ENCODE measurements at places on chromosomes 11 and 22.
A peak's percentile ranks its signal among the peaks of the same experiment; 100 is the strongest.

GRCh38 chr11:40235841-40236240 is 1223.6 kb downstream of the LRRC4C start:
- no peaks in the 10 kb centered on the region for H3K36me3 ChIP-seq
- H3K4me1 ChIP-seq = peaks cover 2% of the 10 kb centered on the region
- H3K27me3 ChIP-seq = no peaks in the 10 kb centered on the region
- H3K27ac ChIP-seq = no peak overlapping the region

GRCh38 chr11:128961645-128962044 is 19.0 kb upstream of the TP53AIP1 start:
- no peaks in the 10 kb centered on the region for H3K36me3 ChIP-seq
- peaks cover 26% of the 10 kb centered on the region for H3K4me1 ChIP-seq
- no peak overlapping the region for H3K4me3 ChIP-seq
- peak; percentile 4 for DNase-seq
- H3K27ac ChIP-seq = no peak overlapping the region
- no peaks in the 10 kb centered on the region for H3K27me3 ChIP-seq

DNA sequence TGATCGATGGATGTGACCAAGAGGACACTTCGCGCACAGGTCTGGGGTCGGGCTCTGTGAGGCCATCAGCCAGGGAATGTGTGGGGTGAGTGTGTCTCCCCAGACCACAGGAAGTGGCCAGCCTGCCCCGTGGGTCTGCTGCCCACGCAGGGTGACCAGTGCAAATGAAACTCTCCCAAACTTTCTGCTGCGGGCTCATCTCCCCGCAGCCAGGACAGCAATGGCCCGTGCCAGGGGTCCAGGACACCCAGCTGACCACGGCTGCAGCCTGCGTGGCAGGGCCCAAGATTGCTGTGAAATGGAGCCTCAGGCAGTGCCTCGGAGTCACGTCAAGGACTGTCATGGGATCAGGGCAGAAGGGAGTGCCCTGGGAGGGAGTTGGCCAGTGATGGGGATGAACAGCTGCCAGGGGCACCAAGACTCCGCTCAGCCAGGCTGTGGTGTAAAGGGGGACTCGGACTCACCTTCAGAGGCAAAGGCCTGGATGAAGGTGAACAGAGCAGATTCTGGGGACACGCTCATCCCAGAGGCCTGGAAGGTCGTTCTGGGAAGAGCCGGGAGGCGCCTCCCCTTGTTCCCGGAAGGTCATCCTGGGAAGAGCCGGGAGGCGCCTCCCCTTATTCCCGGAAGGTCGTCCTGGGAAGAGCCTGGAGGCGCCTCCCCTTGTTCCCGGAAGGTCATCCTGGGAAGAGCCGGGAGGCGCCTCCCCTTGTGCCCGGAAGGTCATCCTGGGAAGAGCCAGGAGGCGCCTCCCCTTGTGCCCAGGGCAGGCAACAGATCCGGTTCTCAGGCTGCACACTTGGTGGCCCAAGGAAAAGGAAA is 252.6 kb downstream of the BRD1 start:
- H3K4me1 ChIP-seq = no peaks in the 10 kb centered on the region
- no peaks in the 10 kb centered on the region for H3K27me3 ChIP-seq
- no peak overlapping the region for H3K4me3 ChIP-seq
- no peak overlapping the region for H3K27ac ChIP-seq
- no peaks in the 10 kb centered on the region for H3K36me3 ChIP-seq

DNA sequence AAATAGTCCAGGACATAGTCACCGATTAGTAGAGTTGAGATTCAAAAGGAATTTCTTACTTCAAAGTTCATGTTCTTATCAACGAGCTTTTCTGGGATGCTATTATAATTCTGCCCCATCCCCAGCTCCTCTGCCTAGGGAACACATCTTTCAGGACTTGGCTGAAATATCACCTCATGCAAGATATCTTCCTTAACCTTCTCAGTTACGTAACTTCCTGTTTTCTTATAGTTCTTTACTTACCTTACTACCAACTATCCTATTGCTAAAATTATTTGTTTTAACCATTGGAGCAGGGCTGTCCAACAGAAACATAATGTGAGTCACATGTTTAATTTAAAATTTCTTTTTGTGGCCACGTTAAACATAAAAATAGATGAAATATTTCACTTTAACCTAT is 2.3 kb downstream of the NARS2 start:
- no peak overlapping the region for H3K27ac ChIP-seq
- no peaks in the 10 kb centered on the region for H3K4me1 ChIP-seq
- H3K27me3 ChIP-seq = no peaks in the 10 kb centered on the region
- H3K36me3 ChIP-seq = no peaks in the 10 kb centered on the region

DNA sequence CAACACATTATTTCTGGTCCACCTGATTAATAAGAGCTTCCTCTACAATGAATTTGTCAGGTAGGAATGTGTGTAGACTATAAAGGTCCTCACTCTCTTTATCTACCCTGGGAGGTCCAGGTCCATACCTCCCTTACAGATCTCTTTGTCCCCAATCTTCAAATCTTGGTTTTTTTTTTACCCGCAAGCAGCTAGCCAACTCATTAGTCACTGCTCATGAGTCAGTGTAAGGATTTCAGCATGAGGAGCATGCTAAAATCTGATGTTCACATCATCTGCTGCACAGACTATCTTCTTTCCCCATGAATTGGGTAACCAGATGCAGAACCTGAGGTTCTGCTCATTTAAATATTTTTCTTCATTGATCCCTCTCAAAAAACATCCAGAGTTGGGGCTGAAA is 397.0 kb upstream of the ISX start:
- no peaks in the 10 kb centered on the region for H3K27me3 ChIP-seq
- H3K4me1 ChIP-seq = no peaks in the 10 kb centered on the region
- no peaks in the 10 kb centered on the region for H3K36me3 ChIP-seq
- no peak overlapping the region for H3K27ac ChIP-seq

DNA sequence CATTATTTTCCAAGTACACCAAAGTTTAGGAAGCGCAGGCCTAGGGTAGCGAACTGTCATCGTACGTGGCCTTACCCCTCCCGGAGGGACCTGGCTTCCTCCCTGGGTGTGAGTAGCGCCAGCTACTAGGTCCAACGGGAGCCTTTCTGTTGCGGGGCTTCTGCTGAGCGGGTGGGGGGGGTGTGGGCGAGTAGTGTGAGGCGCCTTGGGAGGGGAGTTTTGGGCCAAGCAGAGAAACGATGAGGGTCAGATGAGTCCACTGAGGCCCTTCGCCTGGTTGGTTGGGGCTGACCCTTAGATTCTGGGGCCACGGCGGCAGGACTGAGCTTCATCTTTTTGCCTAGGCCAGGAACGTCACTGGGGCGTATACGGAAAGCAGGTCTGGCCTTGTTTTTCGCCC is 868 bp downstream of the TEF start:
- DNase-seq = no peak
- H3K27me3 ChIP-seq = peaks cover 4% of the 10 kb centered on the region
- no peak overlapping the region for H3K27ac ChIP-seq
- H3K4me1 ChIP-seq = 0 out of 2 replicates have a peak, but pooled peaks cover 5% of the 10 kb centered on the region
- H3K36me3 ChIP-seq = no peaks in the 10 kb centered on the region

DNA sequence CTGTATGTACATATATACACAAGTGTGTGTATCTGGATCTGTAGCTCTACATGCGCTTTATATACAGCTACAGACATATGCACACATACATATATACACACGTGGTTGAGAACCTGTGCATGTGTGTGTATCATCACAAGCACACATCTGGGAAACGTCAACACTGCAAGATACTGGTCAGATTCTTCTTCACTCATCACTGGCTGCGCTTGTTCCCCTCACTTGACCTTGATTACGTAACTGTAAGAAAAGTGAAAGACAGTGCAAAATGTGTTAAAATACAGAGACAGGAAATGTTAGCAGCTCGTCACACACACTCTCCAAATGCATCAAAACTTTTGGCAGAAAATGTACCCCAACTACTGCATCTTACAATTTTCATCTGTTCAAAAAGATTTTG is 51.9 kb upstream of the MN1 start:
- H3K36me3 ChIP-seq = peaks cover 20% of the 10 kb centered on the region
- H3K27ac ChIP-seq = no peak overlapping the region
- H3K4me3 ChIP-seq = no peak overlapping the region
- H3K4me1 ChIP-seq = no peaks in the 10 kb centered on the region
- H3K27me3 ChIP-seq = no peaks in the 10 kb centered on the region
- no peak for DNase-seq

- no peaks in the 10 kb centered on the region for H3K27me3 ChIP-seq
- H3K4me3 ChIP-seq = peak overlapping the region; percentile 91
- H3K27ac ChIP-seq = no peak overlapping the region
- H3K36me3 ChIP-seq = no peaks in the 10 kb centered on the region
- no peak for DNase-seq
Measured at GRCh38 chr22:37747080-37747714, 50.3 kb downstream of the TRIOBP start.

- H3K27me3 ChIP-seq = no peaks in the 10 kb centered on the region
- H3K4me1 ChIP-seq = no peaks in the 10 kb centered on the region
- H3K4me3 ChIP-seq = no peak overlapping the region
Measured at GRCh38 chr11:11615086-11615485, 6.7 kb downstream of the GALNT18 start.

DNA sequence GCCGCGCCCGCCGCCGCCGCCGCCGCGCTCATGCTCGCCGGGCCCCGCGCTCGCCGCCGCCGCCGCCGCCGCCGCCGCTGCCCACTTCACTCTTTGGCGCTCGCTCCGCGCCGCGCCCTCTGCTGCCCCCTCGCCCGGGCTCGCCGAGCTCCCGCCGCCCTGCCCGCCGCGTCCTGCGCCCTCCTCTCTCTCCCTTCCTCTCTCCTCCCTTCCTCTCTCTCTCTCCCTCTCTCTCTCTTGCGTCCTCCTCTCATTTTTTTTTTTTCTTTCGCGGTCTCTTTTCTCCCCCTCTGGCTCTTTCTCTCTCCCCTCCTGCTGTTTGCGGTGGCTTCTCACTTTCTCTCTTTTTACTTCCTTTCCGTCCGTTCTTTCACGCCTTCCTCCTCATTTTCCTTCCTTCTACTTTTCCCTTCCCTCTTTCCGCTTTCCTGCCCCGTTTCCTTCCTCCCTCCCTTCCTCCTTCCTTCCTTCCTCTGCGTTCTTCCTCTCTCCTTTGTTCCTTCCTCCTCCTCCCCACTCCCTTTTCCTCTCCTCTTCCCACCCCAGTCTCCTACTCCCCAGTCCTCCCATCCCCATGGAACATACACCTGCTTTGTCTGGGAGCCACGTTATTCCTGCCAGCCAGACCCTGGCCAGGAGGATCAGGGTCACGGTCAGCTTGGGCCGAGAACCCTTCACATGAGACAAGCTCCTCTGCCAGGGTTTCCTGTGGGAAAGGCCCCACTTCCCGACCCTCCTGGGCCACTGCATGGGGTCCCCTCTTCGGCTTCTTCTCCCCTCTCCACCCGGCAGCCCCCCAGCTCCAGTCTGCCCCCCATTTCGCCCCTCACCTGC is 19.3 kb upstream of the SHISAL1 start:
- peaks cover 52% of the 10 kb centered on the region for H3K27me3 ChIP-seq
- no peak for DNase-seq
- H3K4me1 ChIP-seq = peaks cover 22% of the 10 kb centered on the region
- H3K27ac ChIP-seq = no peak overlapping the region

DNA sequence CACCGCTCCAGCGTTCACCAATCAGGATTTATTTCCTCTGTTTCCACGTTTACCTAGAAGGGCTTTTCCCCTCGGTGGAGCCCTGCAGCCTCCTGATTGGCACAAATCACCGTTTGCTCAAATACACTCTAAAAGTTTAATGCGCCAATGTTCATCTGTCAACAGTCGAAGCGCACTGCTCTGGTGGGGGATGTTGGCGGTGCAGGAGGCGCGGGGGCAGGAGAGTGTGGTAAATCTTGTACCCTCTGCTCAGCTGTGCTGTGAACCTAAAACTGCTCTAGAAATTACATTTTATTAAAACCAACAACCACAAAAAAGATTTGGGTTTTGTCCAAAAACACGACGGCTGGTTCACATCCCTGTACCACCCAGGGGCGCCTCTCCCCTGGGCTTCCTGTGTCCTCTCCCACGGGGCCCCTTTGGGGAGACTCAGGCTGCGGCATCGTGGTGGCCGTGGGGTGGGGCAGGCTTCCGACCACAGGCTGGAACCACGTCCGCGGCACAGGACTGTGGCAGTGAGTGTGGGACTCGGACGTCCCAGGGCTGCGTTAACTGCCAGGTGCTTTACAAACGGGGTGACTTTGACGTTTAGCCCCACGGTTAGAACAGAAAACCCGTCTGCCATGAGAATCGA is 13.5 kb downstream of the TTLL8 start:
- no peak overlapping the region for H3K4me3 ChIP-seq
- no peak for DNase-seq
- H3K27ac ChIP-seq = no peak overlapping the region
- no peaks in the 10 kb centered on the region for H3K36me3 ChIP-seq
- peaks cover 96% of the 10 kb centered on the region for H3K27me3 ChIP-seq
- H3K4me1 ChIP-seq = no peaks in the 10 kb centered on the region

- H3K27ac ChIP-seq = no peak overlapping the region
- no peaks in the 10 kb centered on the region for H3K4me1 ChIP-seq
- no peaks in the 10 kb centered on the region for H3K36me3 ChIP-seq
- no peak overlapping the region for H3K4me3 ChIP-seq
Measured at GRCh38 chr11:94655291-94655690, 88.1 kb downstream of the PIWIL4 start.

- no peaks in the 10 kb centered on the region for H3K27me3 ChIP-seq
- peak overlapping the region; percentile 33 for H3K27ac ChIP-seq
- peaks cover 9% of the 10 kb centered on the region for H3K4me1 ChIP-seq
- peak; percentile 79 for DNase-seq
- no peaks in the 10 kb centered on the region for H3K36me3 ChIP-seq
- no peak overlapping the region for H3K4me3 ChIP-seq
Measured at GRCh38 chr11:9250139-9250582, 15.0 kb downstream of the DENND5A start.

- H3K27ac ChIP-seq = no peak overlapping the region
- no peak overlapping the region for H3K4me3 ChIP-seq
- H3K4me1 ChIP-seq = no peaks in the 10 kb centered on the region
- H3K36me3 ChIP-seq = no peaks in the 10 kb centered on the region
- peaks cover 4% of the 10 kb centered on the region for H3K27me3 ChIP-seq
Measured at GRCh38 chr22:42780070-42780540, 59.4 kb upstream of the A4GALT start.

DNA sequence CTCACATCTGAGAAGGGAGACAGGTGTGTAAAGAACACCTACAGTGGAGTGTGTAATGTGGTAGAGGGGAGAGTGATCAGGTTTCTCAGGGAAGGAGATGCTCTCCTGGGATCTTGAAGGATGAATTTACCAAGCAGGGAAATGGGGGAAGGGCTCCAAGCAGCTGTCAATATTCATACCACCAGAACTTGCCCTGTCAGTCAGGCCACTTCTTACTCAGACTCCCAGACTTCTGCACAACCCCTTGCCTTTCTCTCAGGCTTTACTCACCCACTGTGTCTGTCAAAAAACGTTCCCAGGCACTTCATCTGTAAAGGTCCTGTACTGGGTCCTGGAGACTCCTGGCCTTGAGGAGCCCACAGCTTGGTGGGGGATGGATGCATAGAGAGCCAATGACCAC is 14.0 kb upstream of the FCHSD2 start:
- peaks cover 77% of the 10 kb centered on the region for H3K4me1 ChIP-seq
- no peak for DNase-seq
- no peaks in the 10 kb centered on the region for H3K27me3 ChIP-seq
- H3K36me3 ChIP-seq = no peaks in the 10 kb centered on the region
- peak overlapping the region; percentile 99 for H3K27ac ChIP-seq

DNA sequence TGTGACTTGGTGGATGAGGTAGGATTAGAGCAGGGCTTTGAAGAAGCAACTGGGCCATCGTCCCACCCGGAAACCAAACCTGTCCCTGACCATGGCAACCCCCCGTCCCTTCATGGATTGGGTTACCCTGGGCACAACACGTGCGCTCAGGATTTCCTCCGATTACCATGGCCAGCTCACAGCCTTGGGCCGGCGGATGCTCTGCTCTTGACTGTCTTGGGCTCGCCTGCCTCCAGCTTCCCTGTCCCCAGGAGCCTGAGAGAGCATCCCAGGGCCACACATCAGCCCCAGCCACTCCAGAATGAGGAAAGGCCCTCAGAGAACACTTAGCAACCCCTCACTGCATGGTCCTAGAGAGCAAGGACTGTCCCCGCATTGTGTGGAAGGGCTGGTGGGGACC is 22.8 kb downstream of the MYO7A start:
- no peak overlapping the region for H3K27ac ChIP-seq
- H3K36me3 ChIP-seq = no peaks in the 10 kb centered on the region
- no peaks in the 10 kb centered on the region for H3K4me1 ChIP-seq
- no peaks in the 10 kb centered on the region for H3K27me3 ChIP-seq
- H3K4me3 ChIP-seq = no peak overlapping the region
